ENCODE measurements at places on chromosomes 12 and 14.

DNA sequence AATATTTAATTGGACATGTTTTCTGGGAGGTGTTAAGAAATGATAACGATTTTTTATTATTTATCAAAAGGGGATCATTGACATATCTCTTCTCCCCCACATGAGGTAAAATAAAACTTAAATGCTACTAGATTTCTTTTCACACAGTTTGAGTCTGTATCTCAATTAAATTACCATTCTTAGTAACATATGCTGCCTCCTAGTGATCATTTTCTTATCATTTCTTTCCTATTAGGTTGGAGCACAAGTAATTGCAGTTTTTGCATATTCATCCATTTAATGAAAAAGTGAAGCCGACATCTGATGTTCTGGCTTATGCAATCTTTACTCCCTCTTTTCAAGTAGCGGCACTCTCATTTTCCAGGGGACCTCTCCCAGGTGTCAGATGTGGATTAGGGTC, 24.9 kb downstream of the PUS7L start:
- no peak overlapping the region for H3K27ac ChIP-seq
- peaks cover 52% of the 10 kb centered on the region for H3K36me3 ChIP-seq
- H3K27me3 ChIP-seq: no peaks in the 10 kb centered on the region

DNA sequence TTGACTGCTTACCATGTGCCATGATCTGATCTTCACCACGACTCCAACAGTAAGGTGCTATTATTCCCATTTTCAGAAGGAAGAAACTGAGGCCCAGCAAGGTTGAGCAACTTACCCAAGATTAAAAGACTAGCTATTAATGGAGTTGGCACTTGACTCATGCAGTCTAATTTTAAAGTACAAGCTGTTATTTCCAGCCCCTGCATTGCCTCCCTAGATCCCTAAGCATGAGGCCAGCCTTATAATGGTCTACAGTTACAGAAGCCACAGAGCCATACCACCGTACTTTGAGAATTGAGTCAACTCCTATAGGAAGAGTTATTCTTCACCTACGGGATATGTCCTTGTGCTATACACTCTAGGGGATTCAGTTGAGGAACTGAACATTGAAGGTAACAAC, 66.7 kb upstream of the RBM19 start:
- no peaks in the 10 kb centered on the region for H3K36me3 ChIP-seq
- no peak overlapping the region for H3K4me3 ChIP-seq
- peaks cover 11% of the 10 kb centered on the region for H3K27me3 ChIP-seq
- no peaks in the 10 kb centered on the region for H3K4me1 ChIP-seq
- DNase-seq: no peak

GRCh38 chr12:104285740-104286515, 17.6 kb upstream of the EID3 start:
- DNase-seq: no peak
- H3K4me1 ChIP-seq: peaks cover 35% of the 10 kb centered on the region
- H3K27me3 ChIP-seq: no peaks in the 10 kb centered on the region
- peaks cover 6% of the 10 kb centered on the region for H3K36me3 ChIP-seq
- peak overlapping the region; percentile 94 for H3K27ac ChIP-seq
- 0 out of 2 replicates have a peak overlapping the region, but pooled peaks have one; percentile 67 for H3K4me3 ChIP-seq

- no peak overlapping the region for H3K27ac ChIP-seq
- H3K36me3 ChIP-seq: no peaks in the 10 kb centered on the region
These were observed 267.4 kb upstream of the PELI2 start for GRCh38 chr14:55850825-55851241.

DNA sequence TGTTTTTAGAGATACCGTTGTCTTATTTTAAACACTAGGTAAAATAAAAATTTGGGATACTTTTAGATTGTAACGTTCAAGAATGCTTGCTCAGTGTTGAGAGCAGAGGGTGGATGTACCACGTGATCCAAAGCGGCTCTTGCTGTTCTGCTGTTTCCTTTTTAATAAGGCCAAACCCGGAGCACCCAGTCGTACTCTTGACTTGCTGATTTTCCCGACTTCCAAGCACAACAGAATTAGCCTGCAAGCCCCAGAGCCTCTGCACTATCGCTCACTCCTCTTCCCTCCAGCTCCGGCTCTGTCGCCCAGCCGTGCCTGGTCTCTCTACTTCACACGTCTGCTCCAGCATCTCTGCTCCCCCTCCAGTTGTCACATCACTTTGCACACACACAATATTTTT, 77.3 kb downstream of the EMP1 start:
- peaks cover 16% of the 10 kb centered on the region for H3K27me3 ChIP-seq
- no peak overlapping the region for H3K27ac ChIP-seq
- H3K36me3 ChIP-seq: no peaks in the 10 kb centered on the region
- no peaks in the 10 kb centered on the region for H3K4me1 ChIP-seq

DNA sequence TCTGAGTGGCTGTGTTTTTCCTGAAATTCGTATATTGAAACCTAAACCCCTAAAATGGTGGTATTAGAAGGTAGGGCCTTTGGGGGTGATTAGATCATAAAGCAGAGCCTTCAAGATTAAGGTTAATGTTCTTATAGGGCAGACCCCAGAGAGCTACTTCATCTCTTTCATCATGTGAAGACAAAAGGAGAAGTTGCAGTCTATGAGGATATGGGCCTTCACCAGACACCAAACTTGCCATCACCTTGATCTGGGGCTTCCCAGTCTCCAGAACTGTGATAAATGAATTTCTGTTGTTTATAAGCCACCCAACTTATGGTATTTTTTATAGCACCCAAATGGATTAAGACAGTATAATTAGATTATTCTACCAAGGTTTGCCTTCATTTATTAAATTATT, 275.0 kb upstream of the ATP2B1 start:
- no peak overlapping the region for H3K4me3 ChIP-seq
- H3K4me1 ChIP-seq: no peaks in the 10 kb centered on the region
- no peak overlapping the region for H3K27ac ChIP-seq
- no peaks in the 10 kb centered on the region for H3K27me3 ChIP-seq
- no peaks in the 10 kb centered on the region for H3K36me3 ChIP-seq
- no peak for DNase-seq

DNA sequence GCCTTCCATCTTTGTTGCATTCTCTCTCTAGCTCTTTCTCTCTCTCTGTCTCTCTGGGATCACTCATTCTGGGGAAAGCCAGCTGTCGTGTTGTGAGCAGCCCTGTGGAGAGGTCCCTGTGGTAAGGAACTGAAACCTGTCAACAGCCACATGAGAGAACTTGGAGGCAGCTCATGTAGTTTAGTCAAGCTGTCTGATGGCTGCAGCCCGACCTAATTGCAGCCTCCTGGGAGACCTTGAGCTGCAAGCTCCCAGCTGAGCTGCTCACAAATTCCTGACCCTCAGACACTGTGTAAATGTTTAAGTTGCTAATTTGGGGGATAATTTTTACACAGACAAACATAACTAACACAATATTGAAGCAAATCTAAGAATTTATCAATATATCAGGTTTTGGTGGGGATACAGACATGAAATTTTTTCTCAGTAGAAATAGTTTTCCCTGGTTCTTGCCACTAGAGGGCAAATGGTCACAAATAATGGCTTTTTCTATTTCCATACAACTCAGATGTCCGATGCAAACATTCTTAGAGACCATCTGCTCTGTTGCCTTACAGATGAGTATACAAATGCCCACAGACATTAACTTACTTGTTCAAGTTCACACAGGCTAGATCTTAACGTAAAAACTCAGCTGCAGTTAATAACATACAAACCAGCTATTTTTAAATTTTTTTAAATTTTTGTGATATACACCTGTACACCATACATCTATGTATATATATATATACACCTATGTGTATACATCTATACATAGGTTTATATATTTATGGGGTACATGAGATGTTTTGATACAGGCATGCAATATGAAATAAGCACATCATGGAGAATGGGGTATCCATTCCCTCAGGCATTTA, 15.5 kb upstream of the KRR1 start:
- H3K36me3 ChIP-seq: no peaks in the 10 kb centered on the region
- no peak overlapping the region for H3K27ac ChIP-seq
- no peaks in the 10 kb centered on the region for H3K27me3 ChIP-seq
- no peak overlapping the region for H3K4me3 ChIP-seq
- peak; percentile 48 for DNase-seq

DNA sequence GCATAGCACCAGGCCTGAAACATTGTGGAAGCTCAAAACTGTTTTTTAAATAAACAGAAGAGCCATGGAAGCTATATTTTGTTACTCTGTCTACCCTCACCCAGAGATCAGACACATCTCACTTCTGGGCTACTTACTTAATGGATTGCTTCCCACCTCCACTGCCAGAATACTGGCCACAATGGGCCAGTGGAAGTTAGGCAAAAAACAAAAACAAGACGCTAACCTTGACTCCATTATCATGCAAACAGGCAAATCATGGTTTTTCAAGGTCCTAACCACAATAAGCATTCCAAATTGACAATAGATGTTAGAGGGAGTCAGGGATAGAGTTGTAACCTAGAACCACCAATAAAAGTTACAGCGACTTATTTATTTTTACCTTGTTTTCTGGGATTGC, 52.7 kb upstream of the PTCSC3 start:
- H3K4me1 ChIP-seq: no peaks in the 10 kb centered on the region
- no peaks in the 10 kb centered on the region for H3K36me3 ChIP-seq
- H3K27me3 ChIP-seq: no peaks in the 10 kb centered on the region
- no peak overlapping the region for H3K27ac ChIP-seq

DNA sequence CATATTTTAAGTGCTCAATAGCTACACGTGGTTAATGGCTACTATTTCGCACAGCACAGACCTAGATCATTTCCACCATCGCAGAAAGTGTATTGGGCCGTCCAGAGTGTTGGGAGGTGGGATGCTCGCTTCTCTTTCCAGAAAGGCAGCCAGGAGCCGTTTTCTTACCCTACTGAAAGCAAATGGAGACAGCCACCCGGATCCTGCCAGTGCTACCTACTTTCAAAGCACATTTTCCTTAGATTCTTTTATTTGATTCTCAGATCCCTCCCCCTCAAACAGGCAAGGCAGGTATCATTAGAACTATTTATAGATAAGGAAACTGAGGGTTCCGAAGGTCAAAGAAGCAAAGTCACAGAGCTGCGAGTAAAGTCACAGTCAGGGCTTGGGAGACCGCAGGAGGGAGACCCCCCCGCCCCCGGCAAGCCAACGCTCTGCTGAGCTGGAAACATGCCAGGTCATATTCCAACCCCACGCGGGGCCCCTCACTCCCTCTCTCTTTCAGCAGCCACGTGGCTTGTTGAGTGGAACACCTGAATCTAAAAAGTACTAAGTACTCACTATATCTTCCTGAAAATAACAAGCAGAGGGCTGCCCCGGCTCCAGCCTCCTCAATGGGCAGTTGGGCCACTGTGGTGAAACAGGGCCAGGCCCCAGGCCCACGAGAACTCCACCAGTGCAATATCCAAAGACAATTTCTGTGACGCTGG, 36.2 kb downstream of the PRIMA1 start:
- H3K27ac ChIP-seq: no peak overlapping the region
- no peaks in the 10 kb centered on the region for H3K4me1 ChIP-seq
- no peaks in the 10 kb centered on the region for H3K36me3 ChIP-seq
- DNase-seq: no peak
- no peak overlapping the region for H3K4me3 ChIP-seq

DNA sequence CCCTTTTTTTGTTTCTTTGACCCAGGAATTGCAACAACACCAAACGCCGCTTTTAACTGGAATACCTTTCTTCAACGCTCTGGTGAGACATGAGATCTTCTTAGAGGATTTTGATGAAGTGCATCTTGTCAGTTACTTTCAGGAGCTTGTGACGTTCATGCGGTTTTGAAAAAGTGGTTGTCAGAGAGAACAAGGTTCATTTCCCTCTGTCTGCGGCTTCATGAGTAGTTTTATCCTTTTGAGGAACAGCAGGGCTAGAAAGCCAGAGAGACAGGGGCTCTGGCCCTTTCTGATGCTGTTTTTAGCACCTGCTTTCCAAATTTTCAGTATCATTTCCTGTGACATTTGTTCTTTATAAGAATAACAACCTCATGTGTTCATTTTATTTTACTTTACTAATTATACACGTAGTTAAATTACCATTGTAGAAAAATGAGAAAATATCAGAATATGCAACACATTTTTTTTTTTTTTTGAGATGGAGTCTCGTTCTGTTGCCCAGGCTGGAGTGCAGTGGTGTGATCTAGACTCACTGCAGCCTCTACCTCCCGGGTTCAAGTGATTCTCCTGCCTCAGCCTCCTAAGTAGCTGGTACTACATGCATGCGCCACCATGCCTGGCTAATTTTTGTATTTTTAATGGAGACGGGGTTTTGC, 61.8 kb downstream of the GLT1D1 start:
- peak overlapping the region; percentile 68 for H3K27ac ChIP-seq
- DNase-seq: peak; percentile 75
- H3K36me3 ChIP-seq: no peaks in the 10 kb centered on the region
- no peak overlapping the region for H3K4me3 ChIP-seq

GRCh38 chr12:32949815-32950214, 53.2 kb upstream of the PKP2 start:
- no peak overlapping the region for H3K4me3 ChIP-seq
- no peaks in the 10 kb centered on the region for H3K27me3 ChIP-seq
- DNase-seq: no peak
- no peaks in the 10 kb centered on the region for H3K36me3 ChIP-seq
- no peaks in the 10 kb centered on the region for H3K4me1 ChIP-seq

- no peak overlapping the region for H3K4me3 ChIP-seq
- peaks cover 9% of the 10 kb centered on the region for H3K36me3 ChIP-seq
- DNase-seq: no peak
- H3K4me1 ChIP-seq: no peaks in the 10 kb centered on the region
- H3K27ac ChIP-seq: no peak overlapping the region
- no peaks in the 10 kb centered on the region for H3K27me3 ChIP-seq
These were observed 23.3 kb upstream of the GYS2 start for GRCh38 chr12:21627924-21628323.

DNA sequence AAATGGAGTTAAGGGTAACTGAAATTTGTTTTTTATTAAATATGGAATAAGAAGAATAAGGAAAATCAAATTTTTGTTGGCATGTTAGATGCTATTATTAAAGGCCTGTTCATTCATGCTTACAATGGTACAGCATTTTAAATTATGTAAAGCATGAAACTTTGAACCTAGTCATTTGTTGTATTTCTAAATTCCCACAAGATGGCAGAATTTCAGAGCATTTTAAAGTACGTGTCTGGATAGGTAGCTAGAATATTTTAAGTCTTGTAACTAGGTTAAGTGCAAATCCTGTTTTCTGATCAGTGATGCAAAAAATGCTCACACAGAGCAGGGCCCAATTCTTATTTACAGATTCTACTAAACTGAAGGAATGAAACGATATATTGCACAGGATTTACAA, 585.6 kb upstream of the MIS18BP1 start:
- H3K4me3 ChIP-seq: no peak overlapping the region
- H3K27me3 ChIP-seq: no peaks in the 10 kb centered on the region
- DNase-seq: no peak
- no peaks in the 10 kb centered on the region for H3K36me3 ChIP-seq
- H3K4me1 ChIP-seq: no peaks in the 10 kb centered on the region

- no peaks in the 10 kb centered on the region for H3K36me3 ChIP-seq
- peaks cover 10% of the 10 kb centered on the region for H3K27me3 ChIP-seq
- no peak overlapping the region for H3K4me3 ChIP-seq
- peaks cover 25% of the 10 kb centered on the region for H3K4me1 ChIP-seq
These were observed 226.4 kb downstream of the ANO2 start for GRCh38 chr12:5718680-5719079.

GRCh38 chr12:560691-561390, 101.1 kb downstream of the B4GALNT3 start:
- peak; percentile 49 for DNase-seq
- H3K27ac ChIP-seq: no peak overlapping the region
- H3K4me3 ChIP-seq: no peak overlapping the region
- H3K36me3 ChIP-seq: no peaks in the 10 kb centered on the region
- no peaks in the 10 kb centered on the region for H3K27me3 ChIP-seq
- H3K4me1 ChIP-seq: peaks cover 33% of the 10 kb centered on the region
